ENCODE measurements at places on chromosomes 12 and 14. TPM values are rescaled to one million over a fixed set of nuclear protein-coding genes. Genes with fewer than 3 reads are reported as not detected.

The MAP1LC3B2 gene
- 0.44 TPM for total RNA-seq

The ADCY4 gene
- total RNA-seq: 26.8 TPM

The CLEC14A gene
- 167 TPM for total RNA-seq

The NPAS3 gene
- 0.10 TPM for total RNA-seq

The SBNO1 gene
- 17.2 TPM for total RNA-seq

The DNM1L gene
- 68.5 TPM for total RNA-seq

The BEST3 gene
- not detected for total RNA-seq

The COCH gene
- total RNA-seq: 0.79 TPM

The P2RX7 gene
- total RNA-seq: 3.6 TPM

The DNAJC22 gene
- total RNA-seq: 0.98 TPM

The RILPL1 gene
- total RNA-seq: 13.7 TPM

The CATSPERB gene
- under 0.01 TPM for total RNA-seq

The NGB gene
- not detected for total RNA-seq

The SELPLG gene
- 0.07 TPM for total RNA-seq

The KRT6B gene
- not detected for total RNA-seq

The PTPRO gene
- total RNA-seq: 0.10 TPM

The SNAPC1 gene
- total RNA-seq: 16.6 TPM

The SEL1L gene
- total RNA-seq: 31.5 TPM

The CLEC1B gene
- total RNA-seq: not detected

The CAPZA3 gene
- total RNA-seq: not detected

The POTEG gene
- total RNA-seq: not detected

The AVPR1A gene
- not detected for total RNA-seq

The PTPN21 gene
- total RNA-seq: 4.9 TPM

The FBLN5 gene
- total RNA-seq: 0.15 TPM

The POLE2 gene
- total RNA-seq: 19.9 TPM

The MEG3 gene
- total RNA-seq: 4.1 TPM

The GLT8D2 gene
- total RNA-seq: 1.5 TPM

The SART3 gene
- 42.6 TPM for total RNA-seq

The CEBPE gene
- not detected for total RNA-seq

The NEMF gene
- total RNA-seq: 24.6 TPM

The OTX2 gene
- total RNA-seq: not detected

The CLEC12A gene
- not detected for total RNA-seq

The ST8SIA1 gene
- total RNA-seq: not detected

The COL2A1 gene
- total RNA-seq: not detected

The NELL2 gene
- not detected for total RNA-seq

The GPD1 gene
- total RNA-seq: not detected

The NINJ2 gene
- 5.7 TPM for total RNA-seq

The OASL gene
- total RNA-seq: 7.7 TPM

The LRRC10 gene
- total RNA-seq: not detected

The PLEKHG3 gene
- 1.5 TPM for total RNA-seq

The GPR137C gene
- total RNA-seq: 0.87 TPM

The B4GALNT1 gene
- not detected for total RNA-seq

The KRT82 gene
- not detected for total RNA-seq

The SERPINA10 gene
- not detected for total RNA-seq

The LTA4H gene
- total RNA-seq: 56.0 TPM

The DPPA3 gene
- total RNA-seq: not detected

The HOXC4 gene
- not detected for total RNA-seq

The CDCA3 gene
- total RNA-seq: 56.9 TPM

The SLC25A47 gene
- total RNA-seq: not detected

The KRT72 gene
- total RNA-seq: not detected

The ADAMTS20 gene
- total RNA-seq: not detected

The GLIPR1 gene
- total RNA-seq: 17.0 TPM

The FOXM1 gene
- 65.2 TPM for total RNA-seq

The TPH2 gene
- not detected for total RNA-seq

The KRT74 gene
- not detected for total RNA-seq

The JAG2 gene
- 52.0 TPM for total RNA-seq

The ANKRD33 gene
- total RNA-seq: not detected

The KLHDC1 gene
- 0.84 TPM for total RNA-seq

The DEPDC4 gene
- total RNA-seq: 0.39 TPM

All from mammary microvascular endothelial cell (primary cell).